Right lobe of liver (tissue), 6 donors: ENCODE measurements at places on chromosomes 12 and 14. TPM values are rescaled to one million over a fixed set of nuclear protein-coding genes. Genes with fewer than 3 reads are reported as not detected.

Gene FBXO33
- 5.3 TPM for total RNA-seq

Gene HOXC9
- total RNA-seq: not detected

Gene DBX2
- not detected for total RNA-seq

- DNase-seq: no peak
Observed at GRCh38 chr14:45145214-45145613, 9.5 kb downstream of the FANCM start.

- DNase-seq: no peak
Observed at GRCh38 chr12:122099856-122100255, 21.3 kb downstream of the MLXIP start.

GRCh38 chr14:100885196-100885595 is 18.3 kb downstream of the RTL1 start:
- DNase-seq: no peak

- DNase-seq: no peak
Observed at GRCh38 chr12:50841716-50842531, 802 bp upstream of the TMPRSS12 start.

Gene IFNG
- not detected for total RNA-seq

DNA sequence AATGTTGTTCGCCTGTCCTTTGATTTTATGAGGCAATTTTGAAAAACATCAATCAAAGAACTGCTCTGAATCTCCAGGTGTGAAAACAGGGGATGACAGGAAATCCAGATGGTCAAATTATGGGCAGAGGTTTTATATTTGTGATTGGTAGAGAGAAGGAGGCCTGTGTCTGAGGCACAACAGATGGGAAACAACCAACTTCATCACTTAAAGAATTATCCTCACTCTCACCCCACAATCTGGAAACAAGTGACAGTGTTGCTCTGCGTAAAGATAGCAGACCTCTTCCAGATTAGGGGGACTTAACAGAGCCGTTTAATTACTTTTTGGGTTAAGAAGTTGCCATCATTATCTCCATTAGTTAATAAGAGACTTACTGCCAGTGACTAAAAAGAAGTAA is 64.1 kb upstream of the EGLN3 start:
- DNase-seq: no peak

DNA sequence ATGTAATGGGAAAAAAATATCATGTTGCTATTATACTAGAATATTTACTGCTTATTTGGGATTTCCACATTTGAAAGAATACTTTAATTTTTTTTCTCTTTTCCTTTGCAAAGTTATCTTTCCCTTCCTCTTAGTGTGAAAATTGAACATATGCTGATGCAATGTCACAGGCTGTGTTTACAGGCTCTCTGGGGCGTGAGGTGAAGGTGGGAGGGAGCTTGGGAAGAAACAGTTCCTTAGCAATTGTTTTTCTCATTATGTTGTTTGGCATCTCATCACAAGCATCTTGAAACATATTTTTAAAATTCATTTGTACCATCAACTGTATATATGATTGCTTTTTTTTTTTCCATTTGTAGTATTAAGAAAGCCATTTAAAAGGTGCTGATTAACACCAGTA is 47.9 kb upstream of the NAV3 start:
- DNase-seq: no peak

- no peak for DNase-seq
Observed at GRCh38 chr12:40063414-40063813, 42.5 kb downstream of the SLC2A13 start.

- no peak for DNase-seq
Observed at GRCh38 chr12:93223440-93224426, 154.0 kb upstream of the NUDT4 start.
